D341Med (cell line): ENCODE measurements at places on chromosomes 11 and 22.
A peak's percentile ranks its signal among the peaks of the same experiment; 100 is the strongest.

DNA sequence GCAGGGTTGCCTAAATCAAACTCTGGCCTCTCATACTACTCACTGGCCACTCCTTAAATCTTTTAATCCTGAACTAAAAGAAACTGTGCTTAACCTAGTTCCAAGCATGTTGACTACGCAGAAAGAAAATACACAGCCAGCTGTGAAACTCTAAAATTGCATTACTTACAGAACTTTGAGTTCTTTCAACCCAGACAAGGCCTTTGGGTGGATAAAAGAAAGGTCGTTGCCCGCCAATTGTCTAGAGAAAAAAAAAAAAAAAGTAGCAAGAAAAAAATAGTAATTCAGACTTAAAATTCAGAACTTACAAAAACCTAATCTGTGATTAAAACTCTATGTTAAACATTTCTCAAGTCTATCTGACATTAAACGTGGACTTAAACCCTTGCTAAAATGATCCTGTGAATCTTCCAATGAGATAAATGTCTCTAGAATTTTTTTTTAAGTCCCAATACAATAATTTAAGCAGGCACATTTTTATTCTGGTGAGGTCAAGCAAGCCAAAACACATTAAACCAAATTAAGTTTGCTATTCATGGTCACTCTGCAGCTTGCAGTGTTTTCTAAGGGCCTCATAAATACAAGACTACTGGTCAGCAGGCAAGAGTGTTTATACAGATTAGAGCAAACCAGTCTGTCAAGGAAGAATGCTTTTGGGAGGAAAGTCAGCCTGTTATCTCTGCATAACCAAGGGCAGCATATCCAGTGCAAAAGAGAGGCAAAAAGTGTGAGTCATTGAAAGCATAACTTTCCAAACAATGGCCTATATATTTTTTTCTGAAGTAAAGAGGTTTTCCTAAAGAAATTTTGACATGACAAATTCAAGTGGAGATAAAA, 29.5 kb upstream of the CCDC34 start:
- DNase-seq = no peak

DNA sequence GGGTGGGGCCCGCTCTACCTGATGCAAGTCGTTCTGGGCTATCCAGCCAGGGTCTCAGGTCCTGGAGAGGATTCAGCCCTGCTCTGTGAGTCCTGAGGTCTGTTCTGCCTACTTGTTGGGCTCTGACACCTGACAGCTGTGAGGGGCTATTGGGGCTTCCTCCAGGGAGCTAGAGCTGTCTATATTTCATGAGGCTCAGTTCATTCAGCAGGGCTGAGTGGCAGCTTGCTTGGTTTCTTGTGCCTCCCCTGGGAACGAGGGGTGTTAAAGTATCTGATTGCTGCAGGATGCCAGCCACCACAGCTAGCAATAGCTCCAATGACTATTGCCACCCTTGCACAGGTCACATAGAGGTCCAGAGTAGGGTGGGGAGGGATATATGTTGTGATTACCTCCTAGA, 26.7 kb downstream of the INSC start:
- DNase-seq = no peak

GRCh38 chr11:71507102-71507501, 20.0 kb upstream of the KRTAP5-7 start:
- no peak for DNase-seq

DNA sequence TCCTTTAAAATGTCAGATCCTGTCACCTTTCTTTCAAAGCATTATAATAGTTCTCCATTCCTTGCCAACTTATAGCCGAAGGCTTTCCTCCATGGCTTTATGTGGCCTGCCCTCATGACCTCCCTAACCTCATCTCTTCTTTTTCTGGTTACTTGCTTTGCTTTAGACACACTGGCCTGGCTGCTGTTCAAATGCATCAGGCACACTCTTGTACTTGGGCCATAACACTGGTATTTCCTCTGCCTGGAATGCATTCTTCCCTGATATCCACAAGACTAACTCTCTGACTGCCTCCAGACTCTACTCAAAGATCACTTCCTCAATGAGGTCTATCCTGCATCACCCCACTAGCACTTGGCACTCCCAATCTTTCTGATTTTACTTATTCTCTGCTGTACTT, 710.3 kb downstream of the KCNA4 start:
- no peak for DNase-seq

DNA sequence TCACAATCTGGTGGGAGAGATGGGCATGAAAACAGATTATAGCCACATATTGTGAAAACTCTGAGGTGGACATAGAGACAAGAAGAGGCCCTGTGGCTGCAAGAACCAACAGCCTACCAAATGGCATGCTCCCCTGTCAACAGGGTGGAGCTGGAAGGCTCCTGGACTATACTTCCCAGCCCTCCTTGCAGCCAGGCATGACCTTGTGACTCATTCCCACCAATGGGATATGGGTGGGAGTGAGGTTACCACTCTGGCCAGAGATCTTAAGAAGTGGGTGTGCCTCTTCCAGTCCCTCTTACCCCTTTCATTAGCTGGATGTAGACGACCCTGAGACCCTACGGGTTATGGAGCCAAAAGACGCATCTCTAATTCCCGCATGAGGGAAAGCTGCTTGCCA, 126.4 kb upstream of the ZBED5 start:
- DNase-seq = no peak

- DNase-seq = no peak
Measured at GRCh38 chr11:102306817-102307726, 10.2 kb upstream of the BIRC3 start.

DNA sequence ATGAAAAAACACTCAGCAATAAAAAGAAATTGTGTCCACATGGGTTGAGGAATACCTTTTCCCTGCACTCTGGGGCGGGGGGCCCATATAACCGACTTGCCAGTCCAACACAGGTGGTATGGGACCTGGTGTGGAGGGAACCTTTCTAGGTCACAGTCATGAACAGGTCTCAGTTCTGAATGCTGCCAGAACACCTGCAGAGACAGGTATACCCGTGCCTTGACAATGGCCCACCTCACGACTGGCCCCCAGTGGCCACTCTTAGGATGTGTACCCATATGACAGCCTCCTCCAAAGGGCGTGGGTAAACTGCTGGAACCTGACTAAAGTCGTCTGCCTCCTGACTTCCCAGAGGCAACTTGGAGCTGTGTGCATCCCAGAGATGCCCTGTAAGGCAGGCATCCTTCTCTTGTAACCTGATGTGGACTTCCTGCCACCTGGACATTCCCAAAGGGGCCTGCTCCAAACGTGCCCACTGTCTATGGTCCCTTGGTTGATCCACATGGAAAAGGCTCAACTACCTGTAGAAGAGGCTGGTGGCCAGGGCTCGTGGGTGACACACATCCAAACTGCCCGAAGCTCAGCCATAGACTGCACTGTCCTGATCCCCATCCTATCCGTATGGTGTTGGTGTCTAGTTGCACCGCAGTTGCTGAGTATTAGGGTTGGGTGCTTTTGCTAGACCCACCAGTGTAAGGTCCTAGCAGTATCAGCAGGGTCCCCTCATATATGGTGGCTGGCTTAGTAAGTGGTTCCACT, 859.3 kb downstream of the BRD1 start:
- no peak for DNase-seq

- no peak for DNase-seq
Measured at GRCh38 chr11:70298243-70298915, 27.9 kb downstream of the PPFIA1 start.

- no peak for DNase-seq
Measured at GRCh38 chr11:103024086-103024485, 67.9 kb downstream of the DCUN1D5 start.

GRCh38 chr11:5252192-5252918, 2.2 kb downstream of the HBG2 start:
- DNase-seq = no peak

- DNase-seq = no peak
Measured at GRCh38 chr11:61585115-61585514, 4.2 kb upstream of the SYT7 start.

- no peak for DNase-seq
Measured at GRCh38 chr11:72581067-72581466, 93.2 kb downstream of the PDE2A start.

DNA sequence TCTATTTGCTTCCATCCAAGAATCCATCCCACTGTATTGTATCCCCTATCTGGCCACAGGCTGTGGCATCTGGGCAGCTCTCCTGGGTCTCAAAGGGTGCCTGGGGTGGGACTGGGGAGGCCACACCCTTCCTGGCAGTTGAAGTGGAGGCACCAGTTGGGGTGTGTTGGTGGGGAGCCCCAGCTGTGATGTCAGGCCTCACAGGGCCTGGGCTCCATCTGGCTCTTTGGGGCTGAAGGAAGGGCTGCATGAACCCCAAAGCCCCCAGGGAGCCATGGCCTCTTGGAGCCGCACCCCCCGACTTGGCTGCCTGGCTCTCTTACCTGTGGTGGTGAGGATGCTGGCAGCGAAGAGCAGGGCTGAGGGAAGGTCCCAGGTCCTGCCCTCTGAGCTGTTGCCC, 469 bp downstream of the KCNK7 start:
- DNase-seq = no peak

DNA sequence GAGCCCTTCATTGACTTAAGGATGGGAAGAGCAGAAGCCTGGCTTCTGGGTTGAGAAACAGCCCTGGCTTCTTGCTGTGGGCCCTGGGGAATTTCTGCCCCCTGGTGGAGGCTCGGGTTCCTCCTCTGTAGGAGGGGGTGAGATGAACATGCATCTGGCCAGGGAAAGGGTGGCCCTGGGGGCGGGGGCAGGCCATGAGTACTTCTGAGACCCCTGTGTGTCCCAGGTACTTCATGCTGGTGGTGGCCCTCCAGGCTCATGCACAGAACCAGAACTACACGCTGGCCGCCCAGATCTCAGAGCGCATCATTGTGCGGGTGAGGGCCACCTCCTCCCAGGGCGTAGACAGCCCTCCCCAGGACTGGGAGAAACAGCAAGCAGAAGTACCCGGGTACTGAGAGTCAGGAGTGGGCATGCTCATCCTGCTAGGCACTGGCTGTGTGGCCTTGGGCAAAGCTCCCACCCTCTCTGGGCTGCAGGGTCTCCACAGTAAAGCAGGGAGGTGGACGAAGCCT, 15.8 kb downstream of the TMEM258 start:
- DNase-seq = peak; percentile 84

DNA sequence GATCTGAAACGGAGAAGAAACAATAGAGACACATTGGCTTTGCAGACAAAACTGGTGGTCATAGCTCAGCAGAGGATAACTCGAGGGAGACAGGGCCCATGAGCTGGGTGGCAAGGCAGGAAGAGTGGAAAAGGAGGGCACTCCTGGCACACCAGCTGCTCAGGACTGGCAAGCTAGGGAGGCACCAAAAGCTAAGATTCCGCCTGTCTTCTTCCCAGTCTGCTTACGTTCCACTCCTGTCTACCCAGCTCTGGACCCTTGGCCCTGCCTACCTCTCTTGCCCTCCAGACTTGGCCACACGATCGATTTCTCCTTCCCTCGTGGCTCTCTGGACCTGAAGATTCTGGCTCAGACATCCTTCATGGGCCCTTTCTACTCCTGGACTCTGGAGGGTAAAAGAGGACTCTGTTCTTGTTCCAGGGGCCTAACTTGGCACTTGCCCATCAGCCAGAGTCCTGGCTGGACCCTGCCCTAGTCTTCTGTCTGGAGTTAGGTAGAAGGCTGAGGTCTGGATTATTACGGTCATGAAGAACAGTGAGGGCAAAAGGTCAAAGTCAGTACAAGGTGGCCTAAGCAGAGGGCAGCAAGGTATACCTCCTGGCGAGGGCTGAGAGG, 115.2 kb upstream of the PITPNB start:
- no peak for DNase-seq

- no peak for DNase-seq
Measured at GRCh38 chr11:16911658-16912057, 102.6 kb downstream of the PLEKHA7 start.

- no peak for DNase-seq
Measured at GRCh38 chr11:36425561-36426081, 84.5 kb downstream of the TRAF6 start.

DNA sequence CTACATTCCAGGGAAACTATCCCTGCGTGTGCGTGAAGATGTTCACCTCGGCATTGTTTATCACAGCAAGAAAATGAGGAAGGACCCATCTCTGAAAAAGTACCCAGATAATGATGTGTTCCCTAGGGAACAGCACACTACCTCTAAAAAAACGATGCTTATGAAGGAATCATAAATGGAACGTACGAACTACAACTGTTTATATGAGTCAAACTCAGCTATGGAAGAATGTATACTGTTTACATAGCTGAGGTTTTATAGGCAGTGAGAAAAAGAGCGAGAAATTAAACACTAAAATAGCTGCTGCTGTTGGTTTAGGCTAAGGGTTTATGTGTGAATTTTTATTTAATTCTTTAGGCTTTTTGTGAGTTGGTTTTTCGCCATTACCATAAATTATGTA, 48.9 kb downstream of the APOL1 start:
- no peak for DNase-seq

DNA sequence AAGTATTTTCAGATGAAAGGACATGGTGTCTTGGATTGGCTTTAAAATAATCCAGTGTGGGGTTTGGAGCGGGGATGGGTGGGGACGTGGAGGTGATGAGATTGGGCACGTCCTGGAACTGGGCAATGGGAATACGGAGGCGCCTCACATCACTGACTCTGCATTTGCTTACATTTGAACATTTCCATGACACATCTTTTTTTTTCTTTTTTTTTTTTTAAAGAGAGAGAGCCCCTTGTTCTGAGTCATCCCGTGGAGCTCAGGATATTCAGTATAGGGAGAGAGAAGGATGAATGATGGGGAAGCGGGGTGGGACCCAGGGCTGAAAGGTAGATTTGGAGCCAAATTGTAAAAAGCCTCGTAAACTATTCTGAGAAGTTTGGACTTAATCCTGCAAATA, 142.7 kb downstream of the FBXO7 start:
- no peak for DNase-seq

DNA sequence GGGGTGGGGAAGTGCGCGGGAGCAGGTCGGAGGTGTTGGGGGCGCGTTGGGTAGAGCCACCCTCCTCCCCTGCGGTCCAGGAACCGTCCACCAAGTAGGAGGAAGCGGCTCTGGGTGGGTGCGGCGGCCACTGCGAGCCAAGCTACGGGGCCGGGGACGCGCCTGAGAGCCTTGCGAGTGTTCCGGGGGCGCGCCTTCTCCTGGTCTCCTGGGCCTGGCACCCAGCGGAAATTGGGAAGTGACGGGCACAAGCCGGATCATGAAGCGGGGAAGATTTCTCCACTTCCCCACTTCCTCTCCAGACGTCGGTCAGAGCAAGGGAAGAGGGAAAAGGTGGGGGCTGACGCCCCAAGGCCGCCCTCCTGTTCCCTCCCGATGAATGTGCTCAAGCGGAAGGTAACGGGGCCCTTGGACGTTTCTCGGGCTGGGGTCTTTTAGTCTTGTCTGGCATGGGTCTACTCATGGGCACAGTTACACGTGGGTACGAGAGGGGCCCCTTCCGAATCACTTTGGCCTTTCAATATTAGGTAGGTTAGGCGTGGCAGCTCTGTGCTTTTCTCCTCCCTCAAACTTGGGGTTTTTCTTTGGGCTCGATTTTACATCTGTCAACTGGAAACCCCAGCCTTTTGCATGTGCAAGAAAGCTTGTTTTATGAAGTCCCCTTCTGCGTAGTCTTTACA, 865 bp downstream of the RBM14 start:
- no peak for DNase-seq

GRCh38 chr22:21945453-21946261, 7.0 kb downstream of the PPM1F start:
- DNase-seq = no peak

GRCh38 chr11:44928816-44929215, 21.9 kb downstream of the TP53I11 start:
- no peak for DNase-seq

- DNase-seq = no peak
Measured at GRCh38 chr22:32587449-32587848, 112.8 kb downstream of the FBXO7 start.

- no peak for DNase-seq
Measured at GRCh38 chr11:90699791-90700400, 477.0 kb upstream of the CHORDC1 start.

GRCh38 chr11:120375076-120375475, 38.9 kb downstream of the ARHGEF12 start:
- no peak for DNase-seq
